ENCODE measurements at places on chromosomes 7 and 10. TPM values are rescaled to one million over a fixed set of nuclear protein-coding genes. Genes with fewer than 3 reads are reported as not detected.

DNA sequence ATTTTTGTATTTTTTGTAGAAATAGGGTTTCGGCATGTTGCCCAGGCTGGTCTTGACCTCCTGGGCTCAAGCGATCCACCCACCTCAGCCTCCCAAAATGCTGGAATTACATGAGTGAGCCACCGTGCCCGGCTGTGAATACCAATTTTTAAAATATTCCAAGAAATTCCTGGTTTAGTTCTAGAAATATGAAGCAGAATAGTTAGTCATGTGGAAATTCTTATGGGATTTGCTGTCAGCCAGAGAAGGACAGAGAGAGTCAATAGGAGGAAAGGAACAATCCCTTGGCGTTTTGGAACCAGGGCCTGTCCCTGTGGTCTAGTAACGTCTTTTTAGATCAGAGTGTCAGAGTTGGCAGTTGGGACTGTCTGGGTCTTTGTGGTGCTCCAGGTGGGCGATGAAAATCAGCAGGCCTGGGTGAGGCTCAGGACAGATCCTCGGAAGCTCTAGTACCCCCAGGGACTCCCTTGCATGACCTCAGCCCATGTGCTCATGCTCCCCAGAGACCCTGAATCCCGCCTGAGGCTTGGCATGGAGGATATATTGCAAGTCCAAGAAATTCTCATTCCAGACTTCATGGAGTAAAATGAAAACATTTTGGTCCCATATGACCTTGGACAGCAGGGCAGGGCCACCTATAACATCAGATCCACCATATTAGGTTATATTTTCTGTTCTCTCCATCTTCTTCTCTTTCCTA lies 7.8 kb downstream of the NODAL start:
- H3K27me3 ChIP-seq, result no peaks in the 10 kb centered on the region
- DNase-seq, result no peak
- peaks cover 9% of the 10 kb centered on the region for H3K4me1 ChIP-seq
- no peak overlapping the region for H3K27ac ChIP-seq
- no peak overlapping the region for H3K4me3 ChIP-seq

DNA sequence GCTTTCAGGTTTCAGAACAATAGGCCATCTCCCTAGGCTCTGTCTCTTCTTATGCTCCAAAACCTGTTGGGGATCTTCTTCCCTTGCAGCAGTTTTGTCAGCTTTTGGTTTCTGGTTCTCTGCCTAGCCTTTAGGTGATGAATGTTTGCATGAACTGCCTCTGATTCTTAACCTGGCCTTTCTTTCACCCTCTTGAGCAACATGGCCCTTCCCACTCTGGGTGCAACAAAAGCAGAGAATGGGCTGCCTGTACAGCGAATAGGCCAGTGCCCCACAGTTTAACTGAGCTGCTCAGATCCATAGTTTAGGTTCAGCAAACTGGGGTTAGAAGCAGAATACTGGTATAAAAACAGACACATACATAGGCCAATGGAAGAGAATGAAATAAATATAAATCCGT lies 18.1 kb upstream of the NUP205 start:
- peaks cover 6% of the 10 kb centered on the region for H3K27me3 ChIP-seq
- no peaks in the 10 kb centered on the region for H3K36me3 ChIP-seq
- no peak overlapping the region for H3K4me3 ChIP-seq
- no peak overlapping the region for H3K27ac ChIP-seq
- no peaks in the 10 kb centered on the region for H3K4me1 ChIP-seq

DNA sequence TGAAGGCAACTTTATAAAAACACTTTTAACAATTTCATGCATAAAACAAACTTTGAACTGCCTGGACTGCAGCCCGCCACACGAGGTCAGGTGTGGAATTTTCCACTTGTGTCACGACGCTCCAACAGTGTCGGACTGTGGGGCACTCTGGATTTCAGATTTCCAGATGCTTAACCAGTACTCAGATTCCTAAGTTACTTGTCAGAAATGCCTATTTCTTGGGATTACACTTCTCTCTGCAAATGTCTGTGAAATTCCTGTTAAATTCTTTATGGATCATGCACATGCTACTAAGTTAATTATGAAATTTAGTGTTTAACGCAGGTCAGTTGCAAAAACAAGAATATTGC lies 473 bp upstream of the GPER1 start:
- peak overlapping the region; percentile 58 for H3K4me3 ChIP-seq
- peaks cover 16% of the 10 kb centered on the region for H3K4me1 ChIP-seq
- DNase-seq, result no peak
- no peaks in the 10 kb centered on the region for H3K27me3 ChIP-seq
- no peaks in the 10 kb centered on the region for H3K36me3 ChIP-seq

DNA sequence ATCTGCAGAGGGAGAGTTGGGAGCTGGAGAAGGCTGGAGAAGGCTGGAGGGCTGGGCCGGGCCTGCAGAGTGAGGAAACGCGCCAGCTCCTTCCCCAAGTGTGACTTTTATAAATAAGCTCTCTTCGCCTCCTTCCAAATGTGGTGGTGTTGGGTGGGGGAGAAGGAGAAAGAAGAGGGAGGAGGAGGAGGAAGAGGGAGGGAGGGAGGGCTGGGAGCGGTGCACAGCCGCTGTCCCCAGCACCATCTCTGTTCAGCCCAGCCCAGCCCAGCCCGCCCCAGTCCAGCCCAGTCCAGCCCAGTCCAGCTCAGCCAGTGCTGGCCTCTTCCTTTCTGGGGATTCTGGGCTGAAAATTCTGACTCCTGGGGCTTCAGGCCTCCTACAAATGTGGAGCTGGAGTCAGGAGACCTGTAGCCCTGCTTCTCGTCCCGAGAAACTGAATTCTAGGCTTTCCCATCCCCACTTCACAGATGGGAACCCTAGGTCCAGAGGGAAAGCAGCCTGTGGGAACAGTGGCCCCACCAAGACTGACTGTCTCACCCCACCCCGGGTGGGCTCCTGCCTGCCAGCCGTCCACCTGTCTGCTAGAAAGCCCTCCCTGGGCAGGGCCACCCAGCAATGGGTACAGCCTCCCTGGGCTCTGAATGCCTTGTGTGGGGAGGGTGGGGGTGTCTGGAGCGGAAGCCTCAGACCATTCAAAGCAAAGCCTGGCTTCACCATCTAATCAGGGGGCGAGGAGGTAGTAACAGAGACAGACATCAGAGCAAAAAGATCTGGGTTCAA lies 2.3 kb downstream of the STX1A start:
- peaks cover 41% of the 10 kb centered on the region for H3K4me1 ChIP-seq
- peak overlapping the region; percentile 63 for H3K4me3 ChIP-seq
- peak; percentile 35 for DNase-seq
- H3K27me3 ChIP-seq, result peaks cover 4% of the 10 kb centered on the region
- H3K36me3 ChIP-seq, result peaks cover 4% of the 10 kb centered on the region

DNA sequence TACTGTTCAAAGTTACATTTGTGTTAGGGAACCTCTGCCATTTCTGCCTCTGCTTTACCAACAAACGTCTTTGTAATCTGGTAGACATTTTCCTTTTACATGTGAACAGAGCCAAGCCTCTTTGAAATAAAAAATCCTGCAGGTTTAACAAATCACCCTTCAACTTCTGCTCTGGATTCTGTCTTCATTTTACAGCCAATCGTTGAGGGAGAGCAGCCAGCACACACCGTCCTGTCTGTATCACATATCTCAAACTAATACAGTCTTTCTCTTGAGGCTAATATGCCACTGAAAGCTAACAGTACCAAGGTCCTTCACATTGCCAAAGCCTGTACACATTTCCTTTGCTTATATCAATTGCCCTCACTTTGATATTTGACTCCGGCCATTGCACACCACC lies 468.6 kb upstream of the TEX47 start:
- no peak overlapping the region for H3K4me3 ChIP-seq
- no peak for DNase-seq
- no peak overlapping the region for H3K27ac ChIP-seq
- H3K36me3 ChIP-seq, result no peaks in the 10 kb centered on the region

Gene CCNJ
- 4.6 TPM for total RNA-seq

Gene ZNF248
- total RNA-seq, result 8.3 TPM

Gene NRBF2
- 24.1 TPM for total RNA-seq
